ENCODE measurements at places on chromosomes 7 and 10.

DNA sequence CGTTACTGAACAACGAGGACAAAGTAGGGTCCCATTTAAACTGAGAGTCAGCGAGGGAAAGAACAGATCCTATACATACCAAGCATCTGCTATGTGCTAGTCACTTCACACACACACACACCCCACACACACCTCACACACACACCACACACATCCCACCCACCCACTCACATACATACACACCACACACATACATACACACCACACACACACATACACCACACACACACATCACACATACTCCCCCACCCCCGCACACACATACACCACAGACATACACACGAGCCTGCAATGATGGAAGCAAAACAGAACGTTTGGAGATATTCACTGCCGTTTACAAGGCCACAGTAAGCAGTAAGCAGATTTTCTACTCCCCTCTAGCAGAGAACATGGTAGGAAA, 607 bp upstream of the GRB10 start:
- DNase-seq, result no peak

DNA sequence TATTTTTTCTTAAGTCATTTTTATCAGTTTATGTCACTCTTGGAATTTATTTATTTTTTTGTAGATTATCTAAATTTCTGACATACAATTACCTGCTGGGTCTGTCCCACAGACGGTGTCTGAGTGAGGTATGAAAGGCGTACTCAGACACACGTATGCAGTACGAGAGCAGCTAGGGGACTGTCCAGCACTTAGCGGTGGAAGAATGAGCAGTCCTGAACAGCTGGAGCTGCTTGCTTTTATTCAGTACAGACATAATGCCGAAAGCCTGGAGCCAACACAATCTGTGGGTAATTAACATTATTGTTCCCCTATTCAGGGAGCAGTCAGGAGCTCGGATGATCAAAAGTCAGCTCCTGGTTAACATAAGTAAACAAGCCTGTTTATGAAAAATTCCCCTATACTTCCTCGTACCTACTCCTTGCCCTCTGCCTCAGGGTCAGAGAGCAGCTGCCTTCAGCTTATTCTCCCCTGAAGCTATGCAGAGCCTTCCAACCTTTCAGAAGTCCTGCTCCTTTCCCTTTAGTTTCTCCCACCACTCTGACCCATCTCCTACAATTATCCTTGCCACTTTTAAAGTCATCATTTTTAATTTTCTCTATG, 488.0 kb upstream of the POM121L12 start:
- no peak for DNase-seq

- DNase-seq, result no peak
These were observed 109.3 kb upstream of the RHEB start for GRCh38 chr7:151628846-151629604.

GRCh38 chr10:132329565-132330485, 2.2 kb upstream of the LRRC27 start:
- DNase-seq, result no peak

GRCh38 chr7:129122078-129122750, 22.3 kb upstream of the TSPAN33 start:
- no peak for DNase-seq

DNA sequence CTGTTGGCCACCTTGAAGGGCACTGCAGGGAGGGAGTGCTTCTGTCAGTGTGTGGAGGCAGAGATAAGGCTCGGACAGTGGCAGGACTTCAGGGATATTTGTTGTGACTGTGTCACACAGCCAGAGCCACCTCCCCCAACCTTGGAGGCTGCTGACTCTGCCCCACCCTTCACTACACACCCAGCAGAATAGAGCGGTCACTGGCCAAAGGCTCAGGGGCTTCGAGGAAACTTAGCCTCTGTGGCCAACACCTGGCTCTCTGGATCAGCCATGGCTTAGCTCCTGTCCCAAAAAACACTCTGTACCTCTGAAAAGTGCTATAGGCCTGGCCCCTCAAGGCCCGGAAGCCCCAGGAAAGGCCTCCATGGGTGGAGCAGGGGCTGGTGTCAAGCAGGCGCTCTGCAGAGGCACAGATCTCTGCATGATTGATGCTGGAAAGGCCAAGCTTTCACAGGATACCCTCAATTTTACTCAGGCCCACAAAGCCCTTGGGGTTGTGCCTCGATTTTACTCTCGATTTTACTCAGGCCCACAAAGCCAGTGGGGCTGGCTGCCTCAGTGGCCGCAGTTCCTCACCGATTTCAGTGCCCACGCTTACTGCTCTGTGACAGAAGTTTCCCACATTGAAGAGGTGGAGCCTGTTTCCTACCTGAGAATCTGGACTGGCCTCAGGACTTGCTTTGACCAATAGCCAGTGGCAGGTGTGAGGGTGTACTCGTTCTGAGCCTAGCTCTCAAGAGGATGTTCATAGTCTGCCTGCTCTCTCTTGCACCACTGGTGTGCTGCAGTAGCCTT, 113.2 kb upstream of the GPR26 start:
- no peak for DNase-seq

DNA sequence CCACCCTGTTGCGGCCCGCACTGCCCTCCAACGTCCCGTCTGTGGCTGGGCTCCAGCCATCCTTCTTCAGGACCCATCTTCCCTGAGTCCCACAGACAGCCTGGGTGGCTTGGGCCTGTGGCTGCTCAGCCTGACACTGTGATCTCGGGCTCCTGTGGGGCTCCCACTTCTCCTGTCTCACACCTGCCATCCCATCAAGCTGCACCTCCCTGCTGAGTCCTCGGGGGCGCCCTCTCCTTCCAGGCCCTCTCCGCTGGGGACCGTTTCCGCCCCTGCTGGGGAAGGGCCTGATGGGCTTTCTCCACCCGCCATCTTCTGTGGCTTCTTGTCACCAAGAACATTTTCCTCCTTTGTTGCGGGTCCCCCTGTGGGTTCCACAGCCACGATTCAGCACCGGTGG, 173.8 kb upstream of the PPP2R2D start:
- DNase-seq, result no peak
